Stimulated activated CD8-positive, alpha-beta memory T cell treated with anti-CD3 and anti-CD28 coated beads, Interleukin-7, amount 100 ng/mL, for 48 hours (primary cell): ENCODE measurements at places on chromosomes 11 and 22.

DNA sequence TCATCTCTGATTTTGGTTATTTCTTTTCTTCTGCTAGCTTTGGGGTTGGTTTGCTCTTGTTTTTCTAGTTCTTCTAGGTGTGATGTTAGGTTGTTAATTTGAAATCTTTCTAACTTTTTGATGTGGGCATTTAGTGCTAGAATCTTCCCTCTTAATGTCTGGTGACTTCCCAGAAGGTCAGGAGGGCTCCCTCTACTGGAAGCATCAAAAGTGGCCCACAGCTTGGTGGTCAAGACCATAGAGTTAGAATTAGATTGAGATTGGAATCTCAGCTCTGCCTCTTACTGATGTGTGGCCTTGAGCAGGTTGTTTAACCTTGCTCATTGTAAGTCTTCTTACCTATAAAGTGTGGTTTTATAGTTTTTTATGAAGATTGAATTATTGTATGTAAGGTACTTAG is 99.3 kb downstream of the FDX1 start:
- no peak for DNase-seq

DNA sequence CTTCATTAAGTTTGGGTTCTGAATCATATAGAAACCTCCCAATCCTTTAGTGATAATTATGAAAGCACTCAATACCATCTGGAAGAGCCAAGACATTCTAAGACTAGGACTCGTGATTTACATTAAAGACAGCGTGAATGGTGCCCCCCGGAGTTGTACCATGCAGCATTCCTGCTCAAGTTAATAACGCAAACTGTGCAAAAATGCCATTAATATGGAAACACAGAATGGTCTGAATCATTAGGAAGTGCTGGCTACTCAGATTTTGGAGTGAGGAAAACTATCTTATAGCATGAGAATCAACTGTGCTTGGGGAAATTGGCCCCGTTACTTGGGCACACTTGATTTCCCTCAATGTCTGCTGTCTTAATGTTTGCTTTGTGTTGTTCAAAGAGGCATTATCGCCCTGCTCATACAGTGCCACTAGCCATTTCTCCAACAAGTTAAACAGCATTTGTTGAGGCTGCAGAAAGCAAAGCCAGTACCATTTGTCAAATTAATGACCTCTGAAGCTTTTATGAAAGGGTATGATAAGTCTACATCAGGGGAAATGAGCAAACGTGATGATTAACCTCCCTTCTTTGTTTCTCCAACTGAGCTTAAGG is 18.5 kb upstream of the TPH1 start:
- no peak for DNase-seq

DNA sequence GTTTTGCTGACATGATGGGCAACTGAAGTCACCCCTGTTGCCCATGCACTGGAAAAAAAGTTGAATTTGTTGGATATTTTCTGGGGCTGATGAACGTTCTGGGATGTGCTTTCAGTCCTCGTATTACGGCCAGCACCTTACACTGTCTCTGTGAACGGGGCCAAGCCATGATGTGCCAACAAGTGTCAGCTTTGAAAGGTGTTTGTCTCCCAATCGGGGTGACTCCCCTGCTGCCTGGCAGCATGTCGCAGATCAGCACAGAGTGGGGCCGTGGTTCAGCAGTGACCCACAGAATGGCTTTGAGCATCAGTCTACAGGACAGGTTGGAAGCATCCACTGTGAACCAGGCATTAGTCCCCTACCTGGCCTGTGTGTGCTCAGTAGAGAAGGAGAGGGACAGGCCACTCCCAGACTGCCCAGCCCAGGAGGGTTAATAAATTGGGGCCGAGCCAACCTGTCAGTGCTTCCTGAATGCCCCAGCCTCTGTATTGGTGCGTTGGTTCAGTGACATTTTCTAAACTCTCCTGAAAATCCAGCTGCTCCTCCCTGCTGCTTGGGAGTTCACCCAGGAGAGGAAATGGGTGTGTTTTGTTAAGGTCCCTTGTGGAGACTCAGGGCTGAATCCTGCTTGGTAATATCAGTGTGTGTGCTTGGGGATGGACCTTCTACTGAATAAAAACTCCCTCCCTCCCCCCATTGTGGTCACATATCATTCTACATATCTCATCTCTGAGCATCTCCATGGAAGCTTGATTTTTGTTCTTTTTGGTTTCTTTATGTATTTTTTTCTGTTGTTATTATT is 50.7 kb upstream of the TTC12 start:
- no peak for DNase-seq

GRCh38 chr22:46139895-46140350 is 10.4 kb upstream of the PPARA start:
- no peak for DNase-seq

DNA sequence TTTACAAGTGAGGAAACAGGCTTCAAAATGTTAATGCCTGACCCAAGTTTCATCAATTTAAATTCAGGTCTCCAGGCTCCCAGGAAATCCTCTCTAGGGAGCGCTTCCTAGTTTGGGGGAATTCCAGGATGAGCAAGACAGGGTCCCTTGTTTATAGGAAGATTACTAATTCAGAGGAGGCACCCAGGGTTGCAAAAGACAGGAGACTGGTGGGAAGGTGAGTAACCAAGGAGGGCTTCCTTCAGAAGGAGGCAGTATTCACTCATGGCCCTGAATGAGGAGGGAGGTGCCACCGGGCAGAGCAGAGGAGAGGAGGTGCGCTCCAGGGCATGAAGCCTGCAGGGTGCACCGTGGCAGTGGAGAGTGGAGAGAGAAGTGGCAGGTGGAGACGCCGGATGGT is 1.6 kb downstream of the TMEM132A start:
- no peak for DNase-seq

- no peak for DNase-seq
Observed at GRCh38 chr11:86699040-86699791, 26.8 kb upstream of the ME3 start.

GRCh38 chr22:23225724-23226496 is 45.6 kb downstream of the BCR start:
- no peak for DNase-seq

DNA sequence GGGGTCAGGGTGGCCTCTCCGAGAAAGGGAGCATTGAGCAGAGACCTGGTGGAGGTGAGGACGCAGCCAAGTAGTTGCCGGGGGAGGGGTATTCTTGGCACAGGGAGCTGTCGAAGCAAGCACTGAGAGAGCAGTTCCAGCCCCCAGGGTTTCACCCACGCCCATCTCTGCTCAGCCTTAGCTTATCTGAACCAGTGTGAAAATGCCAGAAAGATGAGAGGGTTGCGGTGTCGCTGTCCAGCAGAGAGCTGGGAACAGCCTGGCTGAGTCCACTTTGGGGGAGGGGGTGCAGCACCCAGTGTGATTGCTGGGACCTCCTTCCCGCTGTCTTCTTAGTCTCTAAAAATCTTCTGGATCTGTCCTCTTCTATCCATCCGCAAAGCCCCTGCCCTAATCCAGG is 123.3 kb upstream of the TBCEL start:
- no peak for DNase-seq

DNA sequence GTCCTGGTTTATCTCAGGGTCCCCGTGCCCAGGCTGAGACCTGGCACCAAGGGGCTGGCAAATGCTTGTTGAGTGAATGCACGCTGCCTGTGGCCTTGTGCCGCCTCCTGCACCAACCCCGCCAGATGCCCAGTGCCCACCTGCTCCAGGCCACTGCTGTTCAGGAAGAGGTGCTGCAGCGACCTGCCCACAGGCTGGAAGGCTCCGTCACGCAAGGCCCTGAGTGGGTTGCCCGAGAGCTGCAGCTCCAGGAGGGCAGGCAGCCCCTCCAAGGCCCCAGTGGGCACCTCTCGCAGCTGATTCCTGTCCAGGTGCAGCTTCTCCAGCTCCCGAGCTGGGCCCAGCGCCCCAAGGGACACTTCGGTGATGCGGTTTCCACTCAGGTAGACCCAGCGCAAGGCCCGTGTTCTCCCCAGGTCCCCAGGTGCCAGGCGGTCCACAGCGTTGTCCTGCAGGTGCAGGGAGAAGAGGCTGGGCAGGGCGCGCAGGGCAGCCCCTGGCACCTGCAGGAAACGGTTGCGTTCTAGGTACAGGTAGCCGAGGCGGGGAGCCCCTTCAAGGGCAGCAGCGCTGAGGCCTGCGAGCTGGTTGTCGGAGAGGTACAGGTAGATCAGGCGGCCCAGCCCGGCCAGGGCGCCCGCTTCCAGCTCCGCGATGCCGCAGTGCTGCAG is 3.6 kb downstream of the CHADL start:
- no peak for DNase-seq

DNA sequence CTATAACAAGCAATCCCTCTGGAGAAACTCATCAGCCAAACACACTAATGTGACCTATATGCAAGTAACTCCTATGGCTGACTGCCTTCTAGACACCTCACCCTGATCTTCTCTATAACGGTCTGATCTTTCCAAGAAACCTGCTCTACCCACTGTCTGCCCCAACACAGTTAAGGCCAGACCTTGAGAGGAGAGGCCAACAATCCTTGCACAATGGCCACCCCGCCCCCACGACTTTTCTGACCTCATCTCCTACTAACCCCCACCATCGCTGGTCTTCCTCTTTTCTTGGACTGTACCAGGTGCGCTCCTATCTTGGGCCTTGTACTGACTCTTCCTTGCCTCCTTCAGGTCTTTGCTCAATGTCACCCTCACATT is 12.5 kb downstream of the HIRA start:
- DNase-seq = no peak
